Amniotic epithelial cell (primary cell): ENCODE measurements at places on chromosomes 1 and 21.

GRCh38 chr1:212601524-212601923 is 7.0 kb upstream of the ATF3 start:
- DNase-seq: no peak

- DNase-seq: no peak
Observed at GRCh38 chr1:191240925-191241324, 763.3 kb upstream of the BRINP3 start.

GRCh38 chr1:98794196-98794886 is 132.8 kb downstream of the SNX7 start:
- peak; percentile 69 for DNase-seq

DNA sequence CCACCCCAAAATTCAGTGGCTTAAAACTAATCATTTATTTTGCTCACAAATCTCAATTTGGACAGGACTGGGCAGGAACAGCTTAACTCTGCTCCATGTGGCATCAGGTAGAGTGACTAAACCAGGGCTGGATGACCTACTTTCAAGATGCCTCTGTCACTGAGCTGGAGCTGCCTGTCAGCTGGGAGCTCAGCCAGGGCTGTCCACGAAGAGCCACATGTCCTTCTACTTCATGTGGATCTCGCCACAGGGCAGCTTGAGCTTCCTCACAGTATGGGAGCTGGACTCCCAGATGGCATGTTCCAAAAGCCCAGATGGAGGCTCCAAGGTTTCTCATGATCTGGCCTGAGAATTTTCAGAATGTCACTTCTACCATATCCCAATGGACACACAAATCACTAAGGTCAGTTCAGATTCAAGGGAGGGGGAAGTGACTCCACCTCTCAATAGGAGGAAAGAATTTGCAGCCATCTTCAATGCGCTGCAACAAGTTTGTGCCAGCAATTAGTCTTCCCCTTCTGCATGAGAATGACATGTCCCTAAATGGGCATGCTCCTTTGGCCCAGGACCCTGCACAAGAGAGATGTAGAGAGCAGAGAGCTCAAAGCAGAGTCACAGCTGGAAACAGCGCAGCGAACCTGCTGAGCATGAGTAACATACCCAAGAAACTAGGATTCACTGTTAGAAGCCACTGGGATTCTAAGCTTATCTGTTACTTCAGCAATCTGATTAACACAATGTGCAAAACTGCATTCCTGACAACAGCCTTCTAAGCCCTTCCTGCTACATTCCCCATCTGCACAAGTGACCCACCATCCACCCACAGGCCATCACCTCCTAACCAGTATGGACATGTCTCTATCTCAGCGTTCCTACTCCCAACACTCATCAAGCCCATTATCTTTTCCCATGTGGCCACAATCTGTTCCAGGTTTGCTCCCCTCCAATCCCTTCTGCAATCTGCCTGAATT is 17.0 kb downstream of the HLCS start:
- DNase-seq: no peak

- DNase-seq: peak; percentile 62
Observed at GRCh38 chr1:44553771-44554170, 120.5 kb downstream of the TMEM53 start.
